ENCODE measurements at places on chromosomes 4 and X.

GRCh38 chr4:139126898-139127297 is 50.1 kb downstream of the ELF2 start:
- no peak for DNase-seq

DNA sequence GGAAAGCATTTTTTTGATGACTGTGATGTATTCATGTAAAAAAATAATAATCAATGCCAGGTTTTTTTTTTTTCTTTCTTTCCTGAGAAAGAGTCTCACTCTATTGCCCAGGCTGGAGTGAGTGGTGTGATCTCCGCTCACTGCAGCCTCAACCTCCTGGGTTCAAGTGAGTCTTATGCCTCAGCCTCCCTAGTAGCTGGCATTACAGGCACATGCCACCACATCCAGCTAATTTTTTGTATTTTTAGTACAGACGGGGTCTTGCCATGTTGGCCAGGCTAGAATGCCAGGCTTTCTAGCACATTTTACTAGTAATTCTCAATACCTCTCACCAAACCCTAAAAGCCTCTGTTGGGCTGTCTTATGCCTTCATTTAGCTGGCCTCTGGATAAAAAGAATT is 25.7 kb downstream of the GPM6B start:
- DNase-seq, result no peak

- DNase-seq, result no peak
Observed at GRCh38 chrX:41473936-41474725, 27.0 kb downstream of the NYX start.

DNA sequence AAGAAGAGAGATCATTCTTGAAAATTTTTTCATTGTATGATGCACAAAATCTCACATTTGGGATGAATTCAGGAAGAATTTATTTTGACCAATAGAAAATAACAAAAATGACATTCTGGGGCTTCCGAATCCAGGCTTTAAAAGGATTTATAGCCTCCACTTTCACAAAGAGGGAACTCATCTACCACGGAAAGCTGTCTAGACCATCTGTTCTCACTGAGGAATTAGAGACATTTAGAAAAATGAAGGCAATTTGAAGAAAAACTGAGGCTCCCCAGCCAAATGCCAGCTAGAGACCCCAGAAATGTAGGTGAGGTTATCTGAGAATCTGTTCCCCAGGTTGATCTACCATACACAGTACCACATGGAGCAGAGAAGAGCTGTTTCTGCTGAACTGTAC is 464.3 kb downstream of the TMA16 start:
- no peak for DNase-seq

- no peak for DNase-seq
Observed at GRCh38 chr4:26937567-26937966, 76.9 kb downstream of the STIM2 start.

DNA sequence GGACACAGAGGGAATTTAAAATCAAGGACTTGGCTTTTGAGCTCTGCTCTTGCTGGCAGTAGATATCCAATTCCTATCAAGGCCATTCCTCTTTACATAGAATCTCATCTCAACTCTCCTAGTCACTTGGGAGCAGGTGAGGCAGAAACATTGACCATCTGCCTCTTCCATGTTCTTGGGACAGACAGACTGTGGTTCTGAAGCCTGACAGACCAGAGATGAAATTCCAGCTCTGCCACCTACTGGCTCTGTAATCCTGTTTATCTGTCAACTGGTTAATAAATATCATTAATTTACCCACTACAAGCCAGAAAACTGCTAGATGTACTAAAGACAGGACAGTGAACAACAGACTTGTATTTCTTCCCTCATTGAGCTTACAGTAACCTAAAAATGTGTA is 300.8 kb downstream of the ADGRL3 start:
- DNase-seq, result no peak

- DNase-seq, result no peak
Observed at GRCh38 chr4:139524062-139524631, 31.9 kb downstream of the SETD7 start.

DNA sequence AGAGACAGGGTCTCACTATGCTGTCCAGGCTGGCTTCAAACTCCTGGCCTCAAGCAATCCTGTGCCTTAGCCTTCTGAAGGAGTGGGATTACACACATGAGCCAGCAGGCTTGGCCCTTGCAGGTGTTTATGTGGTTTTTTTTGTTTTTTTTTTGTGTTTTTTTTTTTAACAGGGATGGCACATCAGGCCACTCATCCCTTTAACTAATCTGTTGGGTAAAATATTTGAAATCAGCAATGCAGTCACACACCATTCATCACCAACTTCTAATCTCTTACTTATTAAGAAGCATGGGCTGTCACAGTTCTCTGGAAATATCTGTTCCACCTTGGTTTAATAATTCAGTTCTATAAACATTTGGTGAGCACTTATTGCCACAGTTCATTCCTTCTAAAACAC is 12.3 kb downstream of the CCDC160 start:
- DNase-seq, result no peak

DNA sequence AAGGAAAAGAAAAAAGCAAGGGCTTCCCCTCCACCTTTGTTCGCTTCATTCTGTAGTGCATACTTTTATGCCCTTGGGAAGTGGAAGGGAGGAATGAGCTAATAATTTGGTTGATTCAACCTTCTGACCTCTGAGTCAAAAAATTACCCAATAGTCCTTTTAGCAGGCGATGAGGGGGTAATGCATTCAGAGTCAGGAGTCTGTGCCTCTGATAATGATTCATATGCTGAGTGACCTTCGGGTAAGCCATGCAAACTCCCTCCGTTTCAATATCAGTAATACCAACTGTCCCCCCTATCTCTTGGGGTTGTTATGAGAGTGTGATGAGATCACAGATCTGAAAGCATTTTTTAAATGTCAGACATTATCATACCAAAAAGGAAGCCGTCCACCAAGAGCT is 41.6 kb upstream of the ACSL4 start:
- no peak for DNase-seq

GRCh38 chrX:133191739-133192039 is 26.5 kb downstream of the TFDP3 start:
- no peak for DNase-seq
